Activated T-cell treated with anti-CD3 and anti-CD28 coated beads for 4 hours (primary cell): ENCODE measurements at places on chromosomes 7 and 10.

DNA sequence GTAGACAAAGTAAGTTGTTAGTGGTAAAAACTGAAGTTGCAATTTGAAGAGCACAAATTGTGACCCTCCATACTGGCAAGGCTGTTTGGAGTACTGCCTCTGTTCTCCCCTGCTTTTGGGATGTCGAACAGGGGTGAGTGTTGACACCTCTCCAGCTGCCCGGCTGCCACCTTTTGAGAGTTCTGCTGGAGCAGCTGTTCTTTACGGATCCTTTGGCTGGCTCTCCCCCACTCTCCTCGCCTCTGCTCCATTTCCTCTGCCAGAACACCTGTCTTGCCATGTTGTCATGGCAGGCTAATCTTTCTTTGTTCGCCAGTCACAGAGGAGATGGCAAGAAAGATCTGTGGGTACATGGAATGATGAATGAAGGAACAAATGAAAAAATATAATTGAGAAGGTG, 34.9 kb downstream of the INSYN2A start:
- DNase-seq = no peak

DNA sequence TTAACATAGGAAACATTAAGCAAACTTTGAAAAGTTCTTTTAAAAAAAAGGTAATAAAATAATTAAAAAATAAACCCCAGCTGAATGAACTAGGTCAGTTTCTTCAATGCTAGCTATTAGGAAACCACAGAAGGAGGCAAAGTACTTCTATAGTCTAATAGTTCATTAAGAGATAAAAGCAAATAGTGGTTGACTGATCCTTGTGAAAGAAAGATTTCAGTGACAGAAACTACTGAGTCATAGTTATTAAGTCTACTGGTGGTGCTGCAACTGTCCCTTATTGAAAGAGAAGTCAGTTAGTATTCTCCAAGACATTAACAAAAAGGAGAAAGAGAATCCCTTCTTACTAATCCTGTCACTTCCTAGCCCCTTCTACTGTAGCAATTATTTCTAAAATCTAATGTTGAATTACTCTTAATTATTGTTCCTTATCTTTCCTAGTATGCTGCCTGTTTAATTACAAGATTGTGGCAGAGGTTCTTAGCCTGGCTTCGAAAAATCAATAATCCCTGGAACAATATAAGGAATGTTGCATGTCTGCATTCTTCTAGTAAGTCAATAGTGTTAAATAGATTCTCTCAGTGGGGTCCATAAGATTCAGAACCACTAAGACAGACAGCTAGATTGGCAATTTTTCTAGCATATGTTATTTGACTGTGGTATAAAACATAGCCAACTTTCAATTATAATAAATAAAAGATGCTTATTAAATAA, 18.2 kb downstream of the TCTN3 start:
- no peak for DNase-seq

DNA sequence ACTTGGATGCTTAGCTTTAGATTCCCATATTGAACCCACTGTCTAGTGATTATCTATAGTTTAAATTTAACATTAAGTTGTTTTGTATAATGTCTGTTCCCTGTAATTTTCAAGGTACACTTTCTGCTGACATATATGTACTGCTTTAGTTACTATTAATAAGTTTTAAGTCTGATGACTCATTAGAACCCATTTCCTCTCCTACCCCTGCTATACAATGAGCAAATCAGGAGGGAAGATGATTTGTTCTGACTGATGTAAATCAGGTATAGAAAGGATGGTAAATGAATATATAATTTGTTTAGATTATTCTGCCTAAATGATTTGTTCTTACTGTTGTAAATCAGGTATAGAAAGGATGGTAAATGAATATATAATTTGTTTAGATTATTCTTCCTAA, 691.8 kb downstream of the NXPH1 start:
- DNase-seq = no peak

- no peak for DNase-seq
These were observed 139.1 kb upstream of the LRRTM3 start for GRCh38 chr10:66786709-66787108.

GRCh38 chr7:5417106-5418071, 6.2 kb downstream of the TNRC18 start:
- DNase-seq = no peak

DNA sequence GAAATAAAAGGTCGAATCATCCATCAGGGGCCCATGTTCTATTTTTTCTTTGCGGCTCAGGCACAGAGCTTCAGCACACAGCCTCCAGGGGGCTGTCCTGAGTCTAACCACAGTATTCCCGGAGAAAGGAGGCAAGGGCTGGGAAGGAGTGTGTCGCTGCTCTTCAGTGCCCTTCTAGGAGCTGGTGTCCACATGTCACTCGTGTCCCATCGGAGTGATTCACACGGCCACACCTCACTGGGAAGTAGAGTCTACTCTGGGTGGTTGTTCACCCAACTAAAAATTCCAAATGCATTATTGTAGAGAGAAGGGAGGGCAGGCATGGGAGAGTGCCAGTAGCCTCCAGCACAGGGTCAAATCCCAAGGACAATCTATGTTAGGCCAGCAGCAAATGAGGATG, 114.8 kb upstream of the LANCL2 start:
- DNase-seq = no peak

DNA sequence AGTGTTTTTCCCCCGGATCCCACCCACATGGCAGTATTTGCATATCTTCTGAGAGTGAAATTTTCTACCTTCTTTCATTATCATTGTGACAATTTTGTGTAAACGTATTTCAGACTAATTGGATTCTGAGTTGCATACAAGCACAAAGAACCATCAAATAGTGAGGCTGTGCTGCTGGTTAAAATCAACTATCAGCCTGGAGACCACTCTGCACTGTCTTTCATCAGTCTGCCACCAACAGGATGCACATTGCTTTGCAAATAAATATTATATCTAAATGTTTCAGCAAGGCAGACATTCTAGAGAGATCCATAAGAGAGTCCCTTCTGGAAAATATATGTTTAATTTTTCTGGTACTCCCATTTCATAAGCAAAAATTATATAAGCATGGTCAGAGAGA, 851.8 kb downstream of the XPNPEP1 start:
- DNase-seq = no peak

GRCh38 chr7:128069373-128070364, 38.4 kb upstream of the LRRC4 start:
- DNase-seq = no peak

- no peak for DNase-seq
These were observed 154.7 kb downstream of the PRPF18 start for GRCh38 chr10:13741438-13741837.

DNA sequence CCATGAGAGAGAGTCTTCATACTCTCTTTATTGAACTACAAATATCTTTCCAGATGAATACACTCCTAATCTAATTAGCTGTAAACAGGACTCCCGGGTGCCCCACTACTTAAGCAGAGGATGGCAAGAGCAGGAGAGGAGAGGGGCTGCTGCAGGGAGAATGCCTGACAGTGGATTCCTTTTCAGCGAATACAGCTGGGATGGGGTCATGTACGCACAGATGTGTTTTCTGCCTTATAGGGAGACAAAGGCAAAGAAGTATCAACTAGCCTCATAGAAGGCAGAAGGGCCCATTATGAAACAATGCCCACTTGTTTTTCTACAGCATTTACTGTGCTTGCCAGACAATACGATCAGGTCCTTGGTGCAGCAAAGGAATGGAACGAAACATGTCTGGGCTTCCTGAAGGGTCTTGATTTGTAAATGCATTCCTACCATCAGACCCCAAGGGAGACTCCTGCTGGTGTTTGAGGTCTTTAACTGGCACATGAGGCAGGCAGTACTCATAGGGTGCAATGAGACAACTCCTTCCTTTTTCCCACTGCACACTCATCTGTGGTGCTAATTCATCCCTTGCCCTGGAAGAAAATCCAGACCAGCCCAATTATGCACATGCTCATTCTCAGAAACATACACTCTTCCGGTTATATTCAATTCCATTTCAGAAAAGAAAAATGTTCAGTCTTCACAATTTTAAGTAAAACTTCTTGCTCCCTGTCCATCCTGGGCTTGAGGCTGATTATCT, 117.1 kb downstream of the AOAH start:
- no peak for DNase-seq

- no peak for DNase-seq
These were observed 25.7 kb downstream of the MRPS33 start for GRCh38 chr7:140989068-140989467.

DNA sequence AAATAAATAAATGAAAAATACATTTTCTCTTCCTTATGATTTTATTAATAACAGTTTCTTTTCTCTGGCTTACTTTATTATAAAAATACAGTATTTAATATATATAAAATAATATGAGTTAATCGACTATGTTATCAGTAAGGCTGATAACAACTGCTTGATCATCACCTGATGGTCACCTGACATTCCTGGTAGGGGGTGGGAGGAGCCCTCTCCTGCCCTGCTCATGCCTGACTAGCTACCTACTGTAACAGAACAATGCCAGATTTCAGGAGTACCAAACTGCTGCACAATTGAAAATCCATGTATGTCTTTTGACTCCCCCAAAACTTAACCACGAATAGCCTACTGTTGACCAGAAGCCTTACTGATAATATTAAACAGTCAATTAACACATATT, 1.3 kb upstream of the APBB1IP start:
- DNase-seq = no peak

GRCh38 chr7:29920491-29920890, 69.1 kb downstream of the SCRN1 start:
- DNase-seq = no peak
